Stimulated activated CD4-positive, alpha-beta T cell treated with anti-CD3 and anti-CD28 coated beads, Interleukin-15, amount 100 ng/mL, for 1 hour (primary cell): ENCODE measurements at places on chromosomes 2 and 18.

DNA sequence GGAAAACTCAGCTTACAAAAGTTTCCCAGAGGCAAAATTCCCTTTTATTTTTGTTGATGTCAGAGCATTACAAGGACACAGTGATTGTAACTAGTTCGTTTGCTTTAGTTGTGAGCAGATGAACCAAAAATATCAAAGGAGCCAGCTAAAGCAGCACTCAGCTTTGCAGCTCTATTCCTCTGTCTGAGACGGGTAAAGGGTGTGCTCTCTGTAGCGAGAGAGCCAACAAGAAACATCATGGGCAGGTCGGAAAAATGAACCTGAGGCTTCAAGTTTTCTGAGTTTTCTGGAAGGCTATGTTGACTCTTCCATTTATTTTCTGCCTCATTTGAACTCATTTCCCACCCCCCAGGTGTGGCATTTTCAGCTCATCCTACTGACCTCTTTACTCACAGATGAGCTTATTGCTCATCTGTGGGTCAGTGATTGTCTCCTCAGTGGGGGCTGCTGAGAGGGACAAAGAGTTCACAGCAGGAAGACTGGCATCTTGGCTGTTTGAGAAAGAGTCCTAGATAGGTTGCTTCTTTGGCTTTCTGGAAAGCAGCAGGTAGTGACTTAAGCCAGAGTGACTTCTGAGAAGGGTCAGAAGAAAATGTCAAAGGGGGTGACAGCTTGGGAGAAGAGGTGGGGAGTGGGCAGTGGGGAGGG is 66.6 kb upstream of the EPC2 start:
- no peak for DNase-seq

DNA sequence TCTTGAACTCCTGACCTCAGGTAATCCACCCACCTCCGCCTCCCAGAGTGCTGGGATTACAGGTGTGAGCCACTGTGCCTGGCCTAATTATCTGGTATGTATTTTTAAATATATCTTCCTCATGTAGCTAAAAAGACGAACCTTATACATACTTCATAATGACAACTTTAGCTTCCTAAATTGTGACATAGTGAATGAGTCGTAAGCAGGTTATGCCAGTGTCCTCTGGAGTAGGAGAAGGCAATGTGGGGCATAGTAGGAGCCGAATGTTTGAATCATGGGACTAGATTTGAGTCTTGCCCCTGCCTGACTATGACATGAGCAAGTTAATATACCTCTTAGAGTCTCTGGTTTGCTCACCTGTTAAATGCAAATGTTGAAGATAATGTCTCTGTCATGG is 95.8 kb upstream of the FOSL2 start:
- DNase-seq = no peak

DNA sequence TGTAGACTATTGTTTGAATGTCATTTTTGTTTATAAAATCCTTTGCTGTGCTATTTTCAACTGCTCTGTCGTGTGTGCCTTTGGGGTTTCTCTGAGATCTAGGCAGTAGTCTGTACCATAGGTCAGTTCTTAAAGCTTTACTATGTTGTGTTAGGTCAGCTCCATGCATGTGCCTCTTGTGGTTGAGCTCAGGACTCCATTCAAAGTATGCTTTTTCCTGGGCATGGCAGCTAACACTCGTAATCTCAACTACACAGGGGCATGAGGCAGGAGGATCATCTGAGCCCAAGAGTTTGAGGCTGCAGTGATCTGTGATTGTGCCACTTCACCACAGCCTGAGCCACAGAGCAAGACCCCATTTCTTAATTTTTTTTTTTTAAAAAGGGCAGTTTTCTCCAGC is 174.4 kb upstream of the SPHKAP start:
- DNase-seq = no peak

DNA sequence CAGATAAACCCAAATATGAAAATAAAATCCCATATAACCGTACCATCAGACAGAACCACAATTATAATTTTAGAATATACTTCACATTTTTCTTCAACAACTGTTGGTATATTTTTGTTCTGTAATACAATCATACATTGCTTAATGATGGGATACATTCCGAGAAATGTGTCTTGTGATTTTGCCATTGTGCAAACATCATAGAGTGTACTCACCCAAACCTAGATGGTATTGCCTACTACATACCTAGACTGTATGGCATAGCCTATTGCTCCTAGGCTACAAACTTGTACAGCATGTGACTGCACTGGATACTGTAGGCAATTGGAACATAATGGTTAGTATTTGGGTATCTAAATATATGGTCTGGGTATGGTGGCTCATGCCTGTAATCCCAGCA is 30.6 kb downstream of the MAPRE3 start:
- DNase-seq = no peak

DNA sequence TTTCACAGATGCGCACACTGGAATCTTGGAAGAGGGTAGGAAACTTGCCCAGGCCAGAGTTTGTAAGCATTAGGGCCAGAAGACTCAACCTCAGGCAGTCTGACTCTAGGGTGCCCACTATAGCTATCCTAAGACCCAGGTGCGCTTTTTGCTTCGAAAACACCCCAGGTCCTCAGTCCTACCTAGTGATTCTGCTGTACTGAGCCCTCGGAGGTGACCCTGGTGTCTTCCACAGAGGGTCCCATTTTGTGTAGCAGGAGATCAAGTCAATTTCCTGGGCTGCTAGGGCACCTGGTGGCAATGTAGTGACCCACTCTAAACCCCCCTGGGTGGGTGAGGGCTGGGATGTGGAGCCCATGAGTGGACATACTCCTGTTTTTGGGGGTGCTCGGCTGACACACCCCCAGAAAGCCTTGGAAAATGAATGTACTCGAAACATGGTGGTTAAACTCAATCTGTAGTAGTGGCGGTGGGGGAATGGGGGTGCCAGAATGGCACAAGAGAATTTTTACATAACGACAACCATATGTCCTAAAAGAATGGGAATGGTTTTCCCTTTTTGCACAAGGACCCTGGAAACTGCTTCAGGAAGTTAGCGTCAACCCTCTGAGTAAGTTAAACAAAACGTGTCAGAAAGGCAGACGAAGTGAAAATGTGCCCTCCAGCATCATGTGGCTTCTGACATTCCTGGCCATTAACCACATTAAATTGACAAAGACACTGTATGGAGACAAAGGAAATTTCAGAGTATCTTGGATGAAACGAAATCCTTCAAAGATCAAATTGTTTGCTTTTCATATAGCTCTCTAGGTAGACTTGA is 218.0 kb upstream of the COPS8 start:
- DNase-seq = no peak

- DNase-seq = no peak
These were observed 475.6 kb upstream of the HS6ST1 start for GRCh38 chr2:128794285-128794684.

- no peak for DNase-seq
These were observed 217.0 kb upstream of the PIEZO2 start for GRCh38 chr18:11366410-11366809.

DNA sequence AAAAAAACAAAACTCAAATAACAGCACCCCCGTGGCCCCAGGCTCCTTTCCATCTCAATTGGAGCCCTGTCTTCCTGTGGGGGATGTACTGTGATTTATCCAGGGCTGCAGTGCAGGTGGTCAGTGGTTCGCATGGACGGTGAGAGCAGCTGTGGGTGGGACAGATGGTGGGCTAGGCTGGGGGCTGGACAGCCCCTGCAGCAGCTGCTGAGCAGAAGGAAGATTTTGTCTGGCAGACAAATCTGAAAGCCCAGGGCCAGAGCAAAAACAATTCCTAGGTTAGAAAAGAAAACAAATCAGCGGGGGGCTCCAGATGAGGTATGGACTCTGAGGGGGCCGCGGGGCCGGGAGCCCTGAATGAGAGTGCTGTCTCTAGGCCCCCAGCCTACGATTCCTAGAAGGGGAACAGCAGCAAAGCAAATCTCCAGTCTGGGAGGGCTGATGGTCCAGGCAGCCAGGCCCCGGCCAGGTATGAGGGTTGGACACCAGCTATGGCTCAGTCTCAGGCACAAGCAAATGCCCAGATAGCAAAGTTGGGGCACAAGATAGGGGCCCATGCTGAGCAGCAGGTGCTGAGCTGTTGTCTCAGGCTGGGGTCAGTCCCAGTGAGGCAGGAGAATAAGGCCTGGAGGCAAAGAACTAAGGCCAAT is 45.4 kb downstream of the SOWAHC start:
- no peak for DNase-seq

DNA sequence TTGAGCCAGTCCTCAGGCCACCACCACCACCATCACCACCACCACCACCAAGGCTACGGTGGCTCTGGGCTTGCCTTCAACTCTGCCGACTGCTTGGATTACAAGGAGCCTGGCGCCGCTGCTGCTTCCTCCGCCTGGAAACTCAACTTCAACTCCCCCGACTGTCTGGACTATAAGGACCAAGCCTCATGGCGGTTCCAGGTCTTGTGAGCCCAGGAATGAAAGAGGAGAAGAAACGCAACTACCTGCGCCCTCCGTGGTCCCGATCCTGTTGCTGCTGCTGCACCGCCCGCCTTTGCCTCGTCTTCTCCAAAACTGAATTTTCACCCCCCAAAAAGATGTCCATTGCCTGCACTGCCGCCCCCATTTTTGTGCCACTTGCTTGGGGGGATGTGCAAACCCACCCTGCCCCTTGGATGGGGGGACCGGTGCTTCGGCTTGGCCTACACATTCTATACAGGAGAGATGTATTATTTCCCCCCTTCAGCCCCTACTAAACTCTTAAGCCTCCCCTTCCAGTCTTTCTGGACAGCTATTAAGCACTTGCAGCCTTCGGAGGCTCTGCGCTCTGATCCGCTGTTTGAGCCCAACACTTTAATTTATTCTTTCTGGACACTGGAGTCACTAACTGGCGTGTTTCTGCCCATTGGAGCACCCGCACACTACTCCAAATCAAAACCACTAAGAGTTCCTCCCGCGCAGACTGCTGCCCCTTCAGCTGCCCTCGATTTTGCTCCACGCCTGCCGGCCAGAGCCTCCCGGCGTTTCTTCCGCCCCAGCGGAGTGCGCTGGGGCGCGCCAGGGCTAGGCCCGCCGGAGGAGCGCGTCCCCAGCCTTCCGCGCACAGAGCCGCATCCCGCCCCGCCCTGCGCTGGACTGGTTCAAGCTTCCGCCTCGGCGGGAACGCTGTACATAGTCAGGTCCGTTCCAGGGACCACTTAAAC is 5.7 kb downstream of the OTX1 start:
- DNase-seq = no peak

DNA sequence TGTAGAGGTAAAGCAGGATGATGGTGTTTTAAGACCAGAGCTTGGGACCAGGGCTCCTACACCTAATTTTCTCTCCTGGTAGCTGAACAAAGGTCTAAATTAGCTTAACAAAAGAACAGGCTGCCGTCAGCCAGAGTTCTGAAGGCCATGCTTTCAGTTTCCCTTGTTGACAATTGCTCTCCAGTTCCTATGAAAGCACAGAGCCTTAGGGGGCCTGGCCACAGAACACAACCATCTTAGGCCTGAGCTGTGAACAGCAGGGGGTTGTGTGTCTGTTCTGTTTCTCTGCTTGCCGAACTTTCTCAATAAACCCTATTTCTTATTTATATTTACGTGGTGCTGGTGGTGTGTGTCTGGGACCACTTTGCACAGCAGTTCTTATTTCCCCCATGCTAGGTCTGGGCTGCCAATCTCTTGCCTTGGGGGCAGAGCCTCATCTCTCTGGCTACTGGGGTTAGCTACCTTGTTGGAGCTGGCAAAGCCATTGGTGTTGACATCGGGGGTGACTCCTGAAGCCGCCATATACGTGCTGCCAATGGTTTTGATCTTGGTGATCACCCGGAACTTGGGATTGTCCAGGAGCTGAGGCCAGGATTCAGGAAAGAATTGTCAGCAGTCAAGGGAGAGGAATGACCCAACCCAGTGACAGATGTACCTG is 29.0 kb downstream of the CENPO start:
- no peak for DNase-seq

- no peak for DNase-seq
These were observed 127.2 kb downstream of the FHOD3 start for GRCh38 chr18:36424741-36425142.

DNA sequence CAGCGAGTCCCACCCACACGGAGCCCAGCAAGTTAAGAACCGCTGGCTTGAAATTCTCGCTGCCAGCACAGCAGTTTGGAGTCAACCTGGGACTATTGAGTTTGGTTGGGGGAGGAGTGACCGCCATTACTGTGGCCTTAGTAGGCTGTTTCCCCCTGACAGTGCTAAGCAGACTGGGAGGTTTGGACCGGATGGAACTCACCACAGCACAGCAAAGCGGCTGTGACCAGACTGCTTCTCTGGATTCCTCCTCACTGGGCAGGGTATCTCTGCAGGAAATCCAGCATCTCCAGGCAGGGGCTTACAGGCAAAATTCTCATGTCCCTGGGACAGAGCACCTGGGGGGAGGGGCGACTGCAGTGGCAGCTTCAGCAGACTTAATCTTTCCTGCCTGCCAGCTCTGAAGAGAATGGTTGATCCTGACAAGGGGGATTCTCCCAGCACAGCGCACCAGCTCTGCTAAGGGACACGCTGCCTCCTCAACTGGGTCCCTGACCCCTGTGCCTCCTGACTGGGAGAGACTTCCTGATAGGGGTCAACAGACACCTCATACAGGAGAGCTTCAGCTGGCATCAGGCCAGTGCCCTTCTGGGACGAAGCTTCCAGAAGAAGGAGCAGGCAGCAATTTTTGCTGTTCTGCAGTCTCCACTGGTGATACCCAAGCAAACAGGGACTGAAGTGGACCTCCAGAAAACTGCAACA is 425.4 kb downstream of the NYAP2 start:
- no peak for DNase-seq

- no peak for DNase-seq
These were observed 24.5 kb upstream of the KCNE4 start for GRCh38 chr2:223027442-223027841.

GRCh38 chr2:231185050-231185725 is 13.2 kb upstream of the ARMC9 start:
- DNase-seq = no peak

DNA sequence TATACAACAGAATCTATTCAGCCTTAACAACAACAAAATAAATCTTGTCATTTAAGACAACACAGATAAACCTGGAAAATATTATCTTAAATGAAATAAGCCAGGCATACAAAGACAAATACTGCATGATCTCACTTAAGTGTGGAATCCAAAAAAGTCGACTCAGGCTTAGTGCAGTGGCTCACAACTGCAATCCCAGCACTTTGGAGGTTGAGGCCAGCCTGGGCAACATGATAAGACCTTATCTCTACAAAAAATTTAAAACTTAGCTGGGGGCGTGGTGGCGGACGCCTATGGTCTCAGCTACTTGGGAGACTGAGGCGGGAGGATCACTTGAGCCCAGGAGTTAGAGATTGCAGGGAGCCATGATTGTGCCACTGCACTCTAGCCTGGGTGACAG is 75.2 kb upstream of the RNU4ATAC start:
- no peak for DNase-seq

- no peak for DNase-seq
These were observed 22.3 kb downstream of the SP5 start for GRCh38 chr2:170737406-170737805.

DNA sequence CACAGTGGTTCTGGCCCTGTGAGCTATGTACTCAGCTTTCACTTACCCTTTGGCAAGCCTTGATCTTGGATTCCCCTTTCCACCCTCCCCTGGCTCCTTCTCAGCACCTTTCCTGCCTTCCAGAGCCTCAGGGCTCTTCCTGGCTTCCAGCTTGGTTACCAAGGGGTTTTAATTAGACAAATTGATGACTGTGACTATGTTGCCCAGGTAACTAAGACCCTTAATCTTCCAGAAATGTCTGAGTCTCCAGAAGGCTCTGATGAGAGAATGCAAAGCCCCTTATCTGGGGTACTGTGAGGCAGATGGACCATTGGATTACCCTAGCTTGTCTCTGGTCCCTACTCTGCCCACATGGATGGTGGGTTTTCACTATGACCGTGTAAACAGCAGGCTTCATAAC is 174.2 kb downstream of the LOXHD1 start:
- DNase-seq = no peak

GRCh38 chr18:74493689-74494088 is 2.5 kb upstream of the CNDP2 start:
- DNase-seq = no peak
